Epithelial cell of esophagus (primary cell): ENCODE measurements at places on chromosomes 4 and X.

DNA sequence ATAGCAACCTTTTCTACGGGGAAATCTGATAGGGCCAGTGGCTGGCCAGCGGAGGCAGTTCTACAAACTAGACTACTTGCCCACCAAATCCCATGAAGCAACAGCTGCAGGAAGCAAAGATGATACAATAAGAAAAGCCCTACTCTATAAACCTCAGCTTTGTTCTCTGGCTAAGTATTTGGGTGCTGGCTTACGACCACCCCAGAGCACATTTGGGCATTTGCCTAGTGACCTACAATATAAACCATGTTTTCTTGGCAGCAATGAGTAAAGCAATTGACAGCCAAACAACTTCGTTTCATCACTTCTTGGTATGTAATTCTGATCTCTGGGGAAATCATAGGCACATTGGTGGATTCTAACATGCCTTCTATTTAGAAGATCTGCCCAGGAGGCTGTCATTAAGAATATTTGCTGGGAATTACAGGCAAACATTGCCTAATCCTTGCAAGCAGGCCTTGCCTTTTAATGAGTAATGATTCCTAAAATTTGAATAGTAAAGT is 7.5 kb upstream of the LHFPL1 start:
- DNase-seq, result no peak

- no peak for DNase-seq
Measured at GRCh38 chrX:10021461-10022272, 54.5 kb downstream of the CLDN34 start.

DNA sequence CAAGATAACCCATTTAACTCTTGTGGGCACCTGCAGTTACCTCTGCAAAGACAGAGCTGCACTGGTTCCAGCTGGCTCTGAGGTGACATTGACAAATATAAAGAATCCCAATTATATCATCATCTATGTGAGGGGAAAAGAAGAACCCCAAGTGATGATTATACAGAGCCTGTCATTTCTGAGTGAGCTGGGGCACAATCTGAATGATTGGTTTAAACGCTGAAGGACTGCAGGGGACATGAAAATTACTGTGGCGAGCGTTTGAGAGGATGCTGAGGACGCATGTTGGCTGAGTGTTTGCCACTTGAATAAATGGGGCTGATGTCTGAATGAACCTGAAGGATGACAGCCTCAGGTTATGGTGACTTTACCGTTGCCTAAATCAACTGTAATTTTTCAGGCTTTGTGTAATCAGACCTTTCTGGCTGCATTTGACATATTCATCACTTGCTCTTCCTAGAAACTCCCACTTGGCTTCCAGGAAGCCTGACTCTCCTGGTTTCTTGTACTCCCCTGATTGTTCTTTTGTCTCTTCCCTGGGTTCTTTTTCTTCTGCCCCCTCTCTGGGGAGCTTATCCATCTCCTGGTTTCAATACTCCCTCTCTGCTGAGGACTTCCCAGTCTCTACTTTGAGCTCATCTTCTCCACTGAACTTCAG is 4.1 kb upstream of the HSD17B10 start:
- DNase-seq, result no peak

DNA sequence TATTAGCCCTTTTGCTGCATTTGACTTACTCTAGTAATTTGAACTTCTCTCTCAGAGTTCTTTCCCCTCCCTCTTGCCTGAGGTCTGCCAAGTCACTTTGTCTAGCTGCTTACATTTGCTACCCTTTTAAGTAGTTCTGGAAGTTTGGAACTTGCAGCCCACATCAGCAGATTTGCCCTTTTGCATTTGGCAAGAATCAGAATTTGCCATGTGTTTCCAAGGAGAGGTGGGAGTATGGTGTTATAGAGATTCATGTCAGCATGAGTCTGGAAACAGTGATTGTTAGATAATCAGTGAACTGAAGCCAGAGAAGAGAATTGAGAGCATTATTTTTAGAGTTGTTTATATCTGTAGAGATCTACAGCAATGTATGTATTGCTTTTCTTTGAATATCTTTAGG is 52.1 kb downstream of the KLHL34 start:
- DNase-seq, result no peak

DNA sequence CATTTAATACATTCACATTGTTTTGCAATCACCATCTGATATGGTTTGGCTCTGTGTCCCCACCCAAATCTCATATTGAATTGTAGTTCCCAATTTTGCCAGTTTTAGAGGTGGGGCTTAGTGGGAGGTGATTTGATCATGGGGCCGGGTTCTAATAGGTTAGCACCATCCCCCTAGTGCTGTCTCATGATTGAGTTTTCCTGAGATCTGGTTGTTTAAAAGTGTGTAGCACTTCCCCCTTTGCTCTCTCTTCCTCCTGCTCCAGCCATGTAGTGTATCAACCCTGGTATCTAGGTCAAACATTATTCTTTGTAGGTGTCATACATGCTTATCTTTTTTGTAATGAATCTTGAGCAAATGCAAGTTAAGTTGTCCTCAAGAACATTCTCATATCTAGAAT is 83.3 kb upstream of the KIT start:
- DNase-seq, result no peak

- DNase-seq, result no peak
Measured at GRCh38 chrX:150118476-150118875, 180.2 kb upstream of the EOLA2 start.

GRCh38 chrX:136742721-136743379 is 37.9 kb downstream of the ARHGEF6 start:
- DNase-seq, result no peak

DNA sequence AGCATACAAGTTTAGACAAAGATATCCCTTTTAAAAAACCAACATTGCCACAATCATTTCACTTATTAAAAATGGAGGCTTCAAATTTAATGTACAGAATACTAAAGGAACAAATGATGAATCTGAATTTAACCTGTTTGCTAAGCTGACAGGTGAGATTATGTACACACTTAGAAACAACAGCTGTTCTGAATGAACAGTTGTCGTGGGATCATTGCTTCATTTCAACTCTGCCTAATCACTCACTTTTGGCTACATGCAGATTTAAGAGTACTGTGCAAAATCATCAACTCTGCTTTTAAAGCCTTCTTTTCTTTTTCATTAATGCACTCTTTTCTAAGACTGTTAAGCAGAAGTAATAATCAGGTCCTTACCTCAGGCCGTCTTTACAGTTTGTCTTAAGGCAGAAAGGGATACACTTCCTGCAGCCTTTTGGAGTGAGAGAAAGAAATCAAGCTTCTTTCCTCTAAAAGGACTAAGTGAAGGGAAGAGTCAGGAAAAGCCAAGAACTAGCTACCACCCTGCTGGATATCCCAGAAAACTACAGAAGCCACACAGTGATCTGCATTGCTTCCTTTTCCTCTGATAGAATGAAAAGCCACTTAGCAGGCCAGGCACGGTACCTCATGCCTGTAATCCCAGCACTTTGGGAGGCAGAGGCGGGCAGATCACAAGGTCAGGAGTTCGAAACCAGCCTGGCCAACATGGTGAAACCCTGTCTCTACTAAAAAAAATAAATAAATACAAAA is 54.7 kb upstream of the NPNT start:
- no peak for DNase-seq

DNA sequence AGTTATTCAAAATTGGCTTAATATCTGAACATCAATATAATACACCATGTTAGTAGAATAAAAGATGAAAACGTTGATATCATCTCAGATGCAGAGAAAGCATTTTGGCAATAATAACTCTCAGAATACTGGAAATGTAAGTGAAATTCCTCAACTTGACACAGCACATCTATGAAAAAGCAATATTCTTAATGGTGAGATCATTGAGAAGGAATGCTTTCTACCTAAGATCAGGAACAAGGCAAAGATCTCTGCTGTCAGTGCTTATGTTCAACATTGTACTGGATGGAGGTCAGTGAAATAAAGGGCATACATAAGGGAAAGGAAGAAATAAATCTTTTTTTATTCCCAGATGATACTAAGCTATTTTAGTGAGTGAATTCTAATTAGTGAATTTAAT is 40.6 kb downstream of the MRPL1 start:
- DNase-seq, result peak; percentile 51

GRCh38 chr4:21517126-21517859 is 431.3 kb downstream of the KCNIP4 start:
- peak; percentile 1 for DNase-seq

DNA sequence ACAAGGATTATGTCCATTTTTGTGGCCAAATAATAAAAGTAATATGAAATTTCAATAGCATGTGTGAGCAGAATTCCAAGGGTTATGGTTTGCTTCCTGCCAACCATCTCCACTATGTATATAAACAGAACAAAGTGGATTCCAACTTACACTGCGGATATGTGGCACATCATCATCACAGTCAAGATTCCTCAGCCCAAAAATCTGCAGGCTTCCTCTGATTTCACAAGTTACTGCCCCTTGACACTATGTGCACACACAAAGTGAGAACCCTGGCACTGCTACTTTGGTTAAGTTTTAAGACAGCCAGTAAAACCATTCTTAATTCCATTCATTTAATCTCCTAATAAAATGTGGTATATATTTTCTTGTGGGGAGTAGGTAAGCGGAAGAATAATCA is 76.4 kb downstream of the LEF1 start:
- DNase-seq, result no peak

DNA sequence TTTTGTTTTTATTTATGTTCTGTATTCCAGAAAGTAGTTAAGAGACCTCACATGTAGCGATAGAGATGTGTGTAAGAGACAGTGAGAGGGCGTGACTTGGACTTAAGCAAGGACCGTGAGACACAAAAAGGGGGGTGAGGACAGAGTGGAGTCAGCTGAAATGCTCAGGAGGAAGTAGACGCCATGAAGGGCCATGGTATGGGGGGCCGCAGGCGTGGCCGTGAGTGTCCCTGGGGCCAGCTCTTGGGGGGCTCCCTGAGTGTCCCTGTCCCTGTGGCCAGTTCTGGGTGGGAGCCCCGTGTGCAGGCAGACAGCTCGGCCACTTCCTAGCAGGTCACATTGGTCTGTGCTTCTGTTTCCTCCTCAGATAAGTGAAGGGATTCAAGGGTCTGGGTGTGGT is 23.0 kb upstream of the MSANTD1 start:
- no peak for DNase-seq

DNA sequence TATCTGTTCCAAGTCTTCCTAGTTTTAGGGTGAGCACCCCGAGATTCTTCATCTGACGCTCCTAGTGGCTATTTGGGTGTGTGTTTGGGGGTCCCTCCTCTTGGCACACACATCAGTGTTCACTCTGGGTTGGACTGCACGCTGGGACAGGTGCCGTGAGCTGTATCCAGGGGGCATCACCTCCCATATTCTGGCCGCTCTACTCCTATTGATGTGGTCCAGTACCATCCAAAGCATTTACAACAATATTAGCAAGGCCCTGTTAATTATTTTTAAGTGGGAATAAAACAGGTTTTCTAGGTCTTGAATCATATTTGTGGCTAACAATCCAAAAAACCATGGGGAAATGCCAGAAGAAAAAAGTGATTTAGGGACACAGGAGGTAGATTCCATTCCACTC is 26.4 kb downstream of the CYTL1 start:
- DNase-seq, result no peak

GRCh38 chrX:108022491-108023089 is 22.3 kb upstream of the VSIG1 start:
- DNase-seq, result peak; percentile 19

DNA sequence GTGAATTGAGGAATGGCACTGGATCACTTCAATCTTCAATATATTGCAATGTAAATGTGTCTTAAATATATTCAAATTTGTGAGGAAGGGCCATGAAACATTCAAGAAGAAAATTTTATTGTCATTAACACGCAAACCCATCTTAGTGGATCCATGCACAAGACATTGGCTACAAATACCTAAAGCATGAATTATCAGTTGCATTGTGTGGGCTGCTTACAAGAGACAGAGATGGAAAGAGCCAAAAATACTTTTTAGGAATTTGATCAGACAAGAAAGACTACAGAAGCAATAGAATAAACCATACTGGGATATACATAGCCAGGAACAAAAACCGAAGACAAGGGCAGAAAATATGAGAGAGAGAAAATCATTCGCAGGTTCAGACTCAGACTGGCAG is 616.2 kb upstream of the GRIA3 start:
- DNase-seq, result no peak

DNA sequence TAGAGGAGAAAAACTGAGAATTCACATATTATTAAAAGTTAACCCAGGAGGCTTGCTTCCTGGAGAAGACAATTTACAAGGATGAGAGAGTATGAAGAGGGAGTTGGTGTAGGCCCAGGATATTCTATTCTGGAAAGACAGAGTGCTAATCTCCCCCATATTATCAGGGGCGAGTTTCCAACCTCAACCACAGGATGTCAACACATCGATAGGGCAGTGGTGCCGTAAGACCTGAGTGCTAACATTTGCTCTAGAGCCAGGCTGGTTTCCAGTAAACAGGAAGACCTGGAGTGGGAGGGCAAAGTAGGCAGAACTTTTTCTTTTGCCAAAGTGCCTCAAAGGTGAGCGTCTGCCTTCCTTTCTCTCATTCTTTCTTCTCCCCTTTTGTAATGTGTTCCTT is 2.8 kb upstream of the AWAT1 start:
- DNase-seq, result no peak

- peak; percentile 40 for DNase-seq
Measured at GRCh38 chr4:155371432-155372043, 5.2 kb downstream of the MAP9 start.

GRCh38 chr4:155889946-155890345 is 13.6 kb upstream of the TDO2 start:
- no peak for DNase-seq

- no peak for DNase-seq
Measured at GRCh38 chr4:104493081-104493831, 1.4 kb downstream of the CXXC4 start.

- DNase-seq, result no peak
Measured at GRCh38 chr4:124484008-124484407, 228.5 kb downstream of the ANKRD50 start.

DNA sequence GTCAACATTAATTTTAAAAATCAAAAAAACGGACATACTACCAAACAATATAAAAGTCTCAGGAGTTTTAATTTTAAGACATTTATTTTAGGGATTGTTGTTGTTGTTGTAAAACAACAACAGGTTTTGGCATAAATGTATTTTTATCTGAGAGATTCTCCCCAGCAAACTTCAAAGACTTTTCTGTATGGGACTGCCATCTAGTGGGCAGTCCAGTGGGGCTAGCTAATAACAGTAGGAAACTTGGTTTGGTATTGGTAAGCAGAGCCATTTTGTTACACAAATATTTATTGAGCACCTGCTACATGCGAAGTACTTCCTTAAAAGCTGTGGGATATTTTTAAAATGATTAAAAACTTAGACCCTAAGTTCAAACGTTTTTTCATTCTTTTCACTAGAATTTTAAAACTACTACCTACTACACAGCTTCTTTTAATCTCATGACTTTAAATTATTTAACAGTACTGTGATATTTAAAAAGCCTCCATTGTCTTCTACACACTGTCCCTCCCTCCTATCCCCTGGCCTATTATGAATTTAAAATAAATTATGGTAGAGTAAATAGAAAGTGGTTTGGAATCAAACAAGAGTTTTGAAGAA is 1028.4 kb upstream of the INTU start:
- peak; percentile 54 for DNase-seq
